ENCODE measurements at places on chromosomes 13 and 19. TPM values are rescaled to one million over a fixed set of nuclear protein-coding genes. Genes with fewer than 3 reads are reported as not detected.
A peak's percentile ranks its signal among the peaks of the same experiment; 100 is the strongest.

BRME1 gene
- total RNA-seq = 9.1 TPM

ACP7 gene
- total RNA-seq = not detected

PDX1 gene
- total RNA-seq = 0.67 TPM

DNA sequence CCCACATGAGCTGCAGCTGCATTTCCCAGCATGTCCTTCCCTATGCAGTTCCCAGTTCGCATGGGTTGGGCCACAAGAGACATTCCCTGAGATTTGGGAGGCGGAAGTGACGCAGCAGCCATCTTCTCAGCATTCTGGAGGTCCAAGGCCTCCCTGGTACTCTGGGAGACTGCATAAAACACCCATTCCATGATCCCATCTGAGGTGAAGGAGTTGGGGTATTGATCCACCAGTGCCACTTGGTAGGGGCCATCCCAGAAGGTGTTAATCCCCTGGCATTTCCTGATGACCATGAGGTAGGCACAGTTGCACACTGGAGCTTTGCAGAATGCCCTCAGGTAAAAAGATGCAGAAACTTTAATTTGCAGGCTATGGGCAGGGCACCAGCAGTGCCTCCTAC is 25.4 kb downstream of the POP4 start:
- no peak for DNase-seq

DNA sequence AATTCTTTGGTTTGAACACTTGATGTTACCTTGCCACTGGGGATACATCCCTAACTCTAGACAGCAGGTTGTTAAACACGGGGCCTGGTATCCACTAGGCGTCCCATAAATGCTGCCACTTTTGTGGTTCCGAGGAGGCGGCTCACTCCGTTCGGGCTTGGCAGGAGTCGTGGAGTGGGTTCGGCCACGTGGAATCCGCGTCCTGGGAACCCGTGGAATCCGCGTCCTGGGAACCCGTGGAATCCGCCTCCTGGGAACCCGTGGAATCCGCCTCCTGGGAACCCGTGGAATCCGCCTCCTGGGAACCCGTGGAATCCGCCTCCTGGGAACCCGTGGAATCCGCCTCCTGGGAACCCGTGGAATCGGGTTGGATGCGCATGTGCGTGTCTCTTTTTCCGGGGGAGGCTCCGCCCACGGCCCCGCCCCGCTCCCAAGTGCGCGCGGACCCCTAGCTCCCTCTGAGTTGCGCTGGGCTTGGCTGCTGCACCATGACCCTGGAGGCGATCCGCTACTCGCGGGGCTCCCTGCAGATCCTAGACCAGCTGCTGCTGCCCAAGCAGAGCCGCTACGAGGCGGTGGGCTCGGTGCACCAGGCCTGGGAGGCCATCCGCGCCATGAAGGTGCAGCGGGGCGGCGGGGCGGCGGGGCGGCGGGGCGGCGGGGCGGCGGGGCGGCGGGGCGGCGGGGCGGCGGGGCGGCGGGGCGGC is at the start of gene MRI1:
Gene MRI1 (plus strand): TSS at position 422 of the 707 bp plus-strand sequence. CDS start 67 bp downstream, at position 489.
- DNase-seq = peak; percentile 79

DNA sequence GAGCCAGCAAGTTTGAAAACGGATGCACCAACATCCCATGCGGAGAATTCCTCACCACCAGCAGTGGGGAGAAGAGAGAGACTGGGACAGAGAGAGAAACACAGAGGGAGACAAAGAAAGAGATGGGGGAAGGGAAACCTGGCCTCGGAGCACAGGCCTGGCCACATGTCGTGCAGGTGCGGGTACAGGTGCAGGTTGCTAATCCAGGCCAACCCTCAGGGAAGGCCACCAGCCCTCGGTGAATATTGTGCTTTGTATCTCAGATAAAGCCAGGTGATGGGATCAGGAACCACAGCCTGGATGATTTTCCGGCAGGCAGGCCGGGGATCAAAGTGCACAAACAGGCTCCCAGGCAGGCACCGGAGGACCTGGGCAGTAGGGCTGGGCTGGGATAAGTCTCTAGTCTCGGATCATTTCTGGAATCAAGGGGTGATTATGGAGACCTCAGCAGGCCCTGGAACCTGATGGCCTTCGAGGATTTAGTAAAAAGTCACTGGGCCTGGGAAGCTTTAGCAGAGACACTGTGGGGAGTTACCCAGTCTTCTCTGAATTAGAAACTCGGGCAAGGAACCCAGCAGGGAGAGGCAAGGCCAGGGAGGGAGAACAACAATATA is 3.7 kb downstream of the GAS6 start:
- DNase-seq = peak; percentile 74

DNA sequence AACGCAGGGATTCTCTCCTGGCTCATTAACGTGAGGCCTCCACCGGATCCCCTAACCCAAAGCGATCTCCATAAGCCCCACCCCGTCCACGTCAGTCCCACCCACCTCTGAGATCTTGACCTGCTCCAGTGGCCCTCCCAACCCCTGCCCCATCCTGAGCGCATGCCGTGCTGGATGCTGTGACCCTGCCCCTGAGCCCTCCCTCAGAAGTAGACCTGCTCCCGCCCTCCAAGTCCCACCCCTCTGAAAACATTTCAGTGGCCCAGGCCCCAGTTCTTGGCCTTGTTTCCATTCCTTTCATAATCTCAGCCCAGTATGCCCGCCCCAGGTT is 19.9 kb downstream of the LMTK3 start:
- no peak for DNase-seq

DNA sequence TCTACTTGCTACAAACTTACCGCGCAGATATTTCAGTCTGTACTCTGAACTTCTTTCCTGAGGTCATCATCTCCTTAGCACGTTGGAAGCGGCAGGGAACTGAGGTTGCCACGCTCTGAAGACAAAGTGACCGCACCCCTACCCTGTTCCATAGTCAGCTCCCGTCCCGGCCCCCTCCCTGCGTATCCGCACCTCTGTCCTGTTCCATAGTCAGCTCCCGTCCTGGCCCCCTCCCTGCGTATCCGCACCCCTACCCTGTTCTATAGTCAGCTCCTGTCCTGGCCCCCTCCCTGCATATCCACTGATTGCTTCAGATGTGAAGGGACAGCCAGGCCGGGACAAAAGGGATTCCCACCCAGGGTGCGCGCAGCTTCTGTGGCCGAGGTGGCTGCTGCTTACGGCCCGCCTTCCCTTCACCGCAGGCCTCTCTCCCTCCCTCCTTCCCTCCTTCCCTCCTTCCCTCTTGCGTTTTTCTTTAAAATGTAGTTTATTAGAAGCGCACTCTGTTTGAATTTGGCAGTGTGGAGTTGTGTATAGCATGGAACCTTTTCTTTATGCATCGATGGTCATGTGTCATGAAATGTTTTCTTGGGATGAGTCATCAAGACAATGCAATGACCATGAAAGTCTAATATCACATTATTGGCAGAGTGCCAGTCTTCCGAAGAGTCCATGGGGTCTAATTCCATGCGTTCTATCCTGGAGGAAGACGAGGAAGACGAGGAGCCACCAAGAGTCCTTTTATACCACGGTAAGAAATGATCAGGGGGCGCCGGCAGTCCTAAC is 21.9 kb upstream of the NDUFS7 start:
- DNase-seq = no peak

DNA sequence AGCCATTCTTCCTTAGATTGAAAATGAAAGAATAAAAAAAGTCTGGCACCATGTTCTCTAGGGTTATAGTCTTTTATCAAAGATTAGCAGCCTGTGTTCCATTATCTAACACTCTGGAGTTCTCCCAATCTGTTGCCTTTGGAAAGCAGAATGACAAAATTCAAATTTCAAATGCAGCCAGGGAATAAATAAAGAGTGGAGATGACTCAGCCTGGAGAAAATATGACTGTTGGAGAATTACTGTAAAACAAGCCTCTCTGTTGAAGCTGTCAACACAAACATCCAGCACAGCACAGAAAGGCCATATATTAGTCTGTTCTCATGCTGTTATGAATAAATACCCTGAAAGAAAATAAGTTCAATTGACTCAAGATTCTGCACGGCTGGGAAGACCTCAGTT is 650.5 kb upstream of the SLC10A2 start:
- DNase-seq = no peak

- DNase-seq = no peak
Measured at GRCh38 chr13:43830497-43830881, 43.7 kb upstream of the ENOX1 start.

- no peak for DNase-seq
Measured at GRCh38 chr13:29428310-29429181, 166.9 kb downstream of the SLC7A1 start.

GRCh38 chr13:58573743-58574142 is 942.2 kb downstream of the PCDH17 start:
- DNase-seq = no peak

DNA sequence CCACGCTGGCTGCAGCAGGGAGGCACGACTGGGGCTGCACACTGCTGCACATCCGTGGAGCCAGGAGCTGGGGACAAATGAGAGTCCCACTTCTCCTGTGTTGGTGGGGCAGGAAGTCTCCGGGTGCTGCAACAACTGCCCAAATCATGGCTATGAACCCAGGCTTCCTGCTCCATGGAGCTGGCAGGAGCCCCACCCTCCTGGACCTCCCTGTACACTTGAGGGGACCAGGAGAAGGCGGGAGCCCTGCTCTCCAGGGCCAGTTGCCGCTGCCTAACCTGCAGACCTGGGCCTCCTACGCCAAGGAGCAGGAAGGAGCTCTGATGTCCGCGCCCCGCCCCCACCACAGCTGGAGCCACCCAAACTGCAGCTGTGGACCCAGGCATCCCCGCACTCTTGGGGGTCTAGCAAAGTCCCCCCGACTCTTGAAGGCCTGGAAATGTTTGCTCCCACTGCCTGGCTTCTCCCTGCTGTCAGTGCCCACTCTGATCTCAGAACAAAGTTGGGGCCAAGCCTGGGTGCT is 752.1 kb upstream of the PCDH20 start:
- DNase-seq = no peak

DNA sequence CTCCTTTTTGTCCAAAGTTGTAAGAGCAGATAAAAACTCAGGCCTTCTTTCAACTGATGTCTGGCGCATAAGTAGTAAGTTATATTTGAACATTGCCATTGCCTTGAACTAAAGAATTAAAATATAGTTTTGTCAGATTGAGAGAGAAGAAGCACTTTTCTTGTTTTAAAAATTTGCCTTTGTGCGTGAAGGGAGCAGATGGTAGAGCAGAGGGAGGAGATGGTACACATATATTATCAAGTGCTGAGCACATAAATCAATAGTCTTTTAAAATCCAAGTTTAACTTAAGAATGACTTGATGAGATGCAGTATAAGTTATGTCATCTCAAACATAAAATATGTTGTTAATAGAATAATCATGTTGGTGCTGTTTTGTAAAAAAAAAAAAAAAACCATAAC is 504.6 kb upstream of the KLHL1 start:
- DNase-seq = no peak

DNA sequence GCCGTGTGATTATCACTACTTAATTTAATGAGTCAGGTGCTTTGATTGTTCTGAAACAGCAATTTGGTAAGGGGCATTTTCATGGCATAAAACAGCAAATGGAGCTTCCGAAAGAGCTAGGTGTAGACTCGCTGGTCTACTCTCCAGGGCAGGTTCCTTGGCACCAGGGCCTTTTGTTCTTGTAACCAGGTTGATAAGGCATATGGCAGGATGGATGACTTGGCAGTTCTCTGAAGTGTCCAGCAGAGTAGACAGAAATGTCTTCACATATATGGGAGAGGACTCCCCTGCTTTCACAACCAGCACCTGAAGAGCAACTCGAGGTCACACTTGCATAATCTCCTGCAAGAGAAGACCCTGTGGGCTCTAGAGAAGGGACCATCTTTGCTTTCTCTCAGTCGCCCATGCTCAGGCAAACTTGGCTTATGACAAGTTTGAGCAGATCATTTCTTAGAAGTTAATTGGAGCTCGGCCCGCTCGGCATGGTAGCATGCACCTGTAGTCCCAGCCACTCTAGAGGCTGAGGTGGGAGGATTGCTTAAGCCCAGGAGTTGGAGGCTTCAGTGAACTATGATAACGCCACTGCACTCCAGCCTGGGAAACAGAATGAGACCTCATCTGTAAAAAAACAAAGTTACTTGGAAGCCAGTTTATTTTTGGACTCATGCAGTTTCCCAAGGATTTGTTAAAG is 23.3 kb upstream of the WASF3 start:
- DNase-seq = no peak

- DNase-seq = no peak
Measured at GRCh38 chr13:69296130-69296529, 811.5 kb upstream of the ATXN8OS start.

DNA sequence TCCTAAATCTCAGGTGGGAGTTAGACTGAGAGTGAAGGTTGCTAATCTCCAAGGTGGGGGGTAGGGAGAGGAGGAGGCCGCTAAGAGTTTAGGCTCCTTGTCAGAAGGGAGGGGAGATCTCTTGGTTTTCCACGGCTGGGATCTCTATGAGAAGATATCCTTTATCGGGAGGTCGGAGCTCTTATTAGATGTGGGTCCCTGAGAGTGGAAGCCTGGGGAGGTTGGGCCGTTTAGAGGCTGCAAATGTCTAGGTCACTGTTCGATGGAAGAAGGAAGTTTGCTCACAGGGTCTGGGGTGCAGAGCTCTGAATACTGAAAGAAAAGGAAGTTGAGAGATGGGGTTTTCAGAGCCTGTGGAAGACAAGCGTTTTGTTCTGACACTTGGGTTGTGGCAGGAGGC is 3.8 kb downstream of the MYADM start:
- no peak for DNase-seq

DNA sequence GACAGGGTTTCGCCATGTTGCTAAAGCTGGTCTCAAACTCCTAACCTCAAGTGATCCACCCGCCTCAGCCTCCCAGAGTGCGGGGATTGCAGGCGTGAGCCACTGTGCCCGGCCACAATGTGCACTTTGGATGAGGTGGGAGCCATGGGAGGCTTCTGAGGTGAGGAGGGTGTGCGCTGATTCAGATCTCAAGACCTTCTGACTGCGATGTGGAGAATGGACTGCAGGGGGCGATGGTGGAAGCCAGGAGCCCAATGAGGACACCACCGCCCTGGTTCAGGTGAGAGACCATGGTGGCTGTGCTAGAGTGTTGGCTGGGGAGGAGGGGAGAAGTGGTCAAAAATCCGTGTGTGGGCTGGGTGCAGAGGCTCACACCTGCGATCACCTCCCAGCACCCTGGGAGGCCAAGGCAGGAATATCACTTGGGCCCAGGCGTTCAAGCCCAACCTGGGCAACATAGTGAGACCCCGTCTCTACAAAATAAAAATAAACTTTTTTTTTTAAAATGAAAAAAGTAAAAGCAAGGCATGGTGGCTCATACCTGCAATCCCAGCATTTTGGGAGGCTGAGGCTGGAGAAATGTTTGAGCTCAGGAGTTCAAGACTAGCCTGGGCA is 5.6 kb downstream of the INAFM1 start:
- no peak for DNase-seq

DNA sequence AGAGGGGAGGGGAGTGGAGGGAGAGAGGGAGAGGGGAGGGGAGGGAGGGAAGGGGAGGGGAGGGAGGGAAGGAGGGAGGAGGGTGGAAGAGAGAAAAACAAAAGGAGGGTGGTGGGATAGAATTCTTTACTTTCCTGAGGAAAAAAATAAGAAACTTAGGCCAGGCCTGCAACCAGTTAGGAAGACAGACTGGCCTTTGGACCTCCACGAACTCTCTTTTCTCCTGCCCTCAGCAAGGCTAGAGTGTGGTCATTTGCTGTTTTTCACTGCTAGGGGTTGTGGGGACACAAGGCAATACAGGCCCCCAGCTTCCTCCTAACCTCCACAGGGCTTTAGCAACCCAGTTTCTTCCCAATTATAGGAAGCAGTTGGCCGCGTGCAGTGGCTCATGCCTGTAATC is 4.2 kb downstream of the CCDC8 start:
- DNase-seq = no peak
